WERI-Rb-1 (cell line): ENCODE measurements at places on chromosomes 2 and 18.

GRCh38 chr2:180625006-180625844 is 355.2 kb upstream of the UBE2E3 start:
- DNase-seq: no peak

GRCh38 chr2:175312137-175312536 is 130.6 kb upstream of the ATP5MC3 start:
- no peak for DNase-seq

DNA sequence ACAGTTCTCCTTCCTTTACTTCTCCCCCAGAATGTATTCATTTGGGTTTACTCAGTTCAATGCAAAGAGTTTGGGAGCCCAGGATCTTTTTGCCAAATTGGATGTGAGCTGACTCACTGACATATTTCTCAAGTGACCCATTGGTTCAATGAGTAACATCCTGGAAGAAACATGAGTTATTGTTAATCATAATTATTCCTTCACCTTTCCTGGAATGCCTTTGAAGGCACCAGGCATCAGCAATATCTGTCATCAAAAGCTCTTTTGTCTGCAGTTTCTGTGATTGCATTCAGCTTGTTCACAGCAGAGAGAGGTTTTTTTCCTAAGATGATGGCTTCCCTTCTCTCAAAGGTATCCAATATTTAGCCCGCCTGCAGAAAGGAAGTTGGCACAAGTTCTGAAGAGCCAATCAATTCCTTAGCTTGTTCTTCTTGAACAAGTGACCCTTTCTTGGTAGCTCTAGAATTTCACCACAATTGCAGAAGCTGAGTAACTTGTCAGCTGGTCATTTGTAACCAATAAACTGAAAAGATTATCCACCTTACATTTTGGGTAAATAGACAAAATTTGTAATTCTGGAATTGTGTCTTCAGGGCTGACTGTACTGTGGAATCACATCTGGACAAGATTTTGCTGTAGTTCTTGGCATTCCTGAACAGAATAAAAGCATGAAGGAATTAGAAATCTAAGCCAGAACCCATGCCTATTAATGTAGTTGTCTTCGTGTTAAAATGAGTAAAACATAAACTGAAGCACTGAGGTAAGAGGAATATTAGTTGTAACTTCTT is 72.2 kb upstream of the TMEM17 start:
- no peak for DNase-seq

GRCh38 chr2:207284556-207285472 is 119.1 kb upstream of the KLF7 start:
- no peak for DNase-seq

DNA sequence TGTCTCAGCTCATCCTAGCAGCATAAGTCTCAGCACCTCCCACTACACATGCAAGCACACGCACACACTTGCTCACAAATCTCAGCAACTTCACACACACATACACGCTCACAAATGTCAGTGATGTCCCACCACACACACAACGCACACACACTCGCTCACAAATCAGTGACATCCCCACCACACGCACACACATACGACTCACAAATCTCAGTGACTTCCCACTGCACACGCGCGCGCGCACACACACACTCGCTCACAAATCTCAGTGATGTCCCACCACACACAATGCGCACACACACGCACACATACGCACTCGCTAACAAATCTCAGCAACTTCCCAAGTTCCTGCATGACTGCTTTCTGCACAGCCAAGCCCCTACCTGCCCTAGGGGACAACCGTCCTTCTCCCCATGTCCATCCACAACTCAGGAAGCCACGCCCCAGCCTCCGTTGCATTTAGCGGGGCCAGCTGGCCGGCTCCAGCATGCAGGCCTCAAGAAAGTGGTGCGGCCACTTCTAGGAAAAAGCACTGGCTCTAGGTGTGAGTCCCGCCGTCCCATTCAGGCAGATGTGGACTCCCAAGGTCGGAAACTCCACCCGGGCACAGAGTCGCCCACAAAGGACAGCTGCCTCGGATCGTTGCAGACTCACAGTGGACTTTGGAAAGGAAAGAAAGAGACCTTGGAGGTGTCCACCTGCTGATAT is 180.1 kb upstream of the SALL3 start:
- no peak for DNase-seq

DNA sequence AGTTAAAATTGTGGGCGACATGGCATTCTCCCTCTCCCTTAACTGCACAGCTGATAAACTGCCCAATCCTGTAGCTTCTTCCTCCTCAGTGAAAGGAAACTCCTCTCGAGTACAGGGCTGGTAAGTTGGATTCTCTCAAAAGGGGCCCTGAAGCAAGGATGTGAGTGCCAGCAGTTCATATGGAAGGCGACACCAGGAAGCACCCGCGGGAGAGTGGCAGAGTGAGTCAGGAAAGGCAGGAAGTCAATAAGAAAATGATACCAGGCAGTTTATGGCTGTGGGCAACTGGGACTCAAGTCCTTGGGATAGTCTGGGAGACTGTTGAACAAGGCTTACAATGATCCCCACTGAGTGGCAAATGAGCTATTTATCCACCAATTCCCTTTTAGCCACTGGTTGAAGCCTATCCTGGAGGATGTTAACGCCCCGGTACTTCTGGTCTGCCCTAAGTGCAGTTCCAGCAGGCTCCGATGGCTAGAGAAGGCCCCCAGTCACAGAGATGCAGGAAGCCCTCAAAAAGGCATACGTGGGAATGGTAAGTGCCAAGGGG is 34.8 kb downstream of the ABHD3 start:
- no peak for DNase-seq

DNA sequence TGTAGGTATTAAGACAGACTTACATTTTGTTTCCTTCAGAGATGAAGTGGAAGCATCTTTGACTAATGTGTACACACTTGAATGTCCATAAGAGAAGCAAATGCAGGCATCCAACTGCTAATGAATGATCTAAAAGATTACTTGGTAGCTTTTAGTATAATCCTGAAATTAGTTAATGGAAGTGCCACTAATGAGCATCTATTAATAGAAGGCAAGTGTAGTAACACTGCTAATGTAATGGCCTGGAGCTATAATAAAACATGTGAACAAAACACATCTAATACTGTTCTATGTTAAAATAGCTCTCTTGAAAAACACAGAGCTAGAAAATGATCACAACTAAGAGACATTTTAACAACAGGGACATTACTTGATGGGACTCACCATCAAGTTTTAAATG is 225.3 kb downstream of the SLC8A1 start:
- DNase-seq: no peak

GRCh38 chr2:241200822-241201395 is 12.4 kb downstream of the ANO7 start:
- no peak for DNase-seq

GRCh38 chr2:53911434-53912189 is 51.8 kb upstream of the GPR75 start:
- no peak for DNase-seq

- no peak for DNase-seq
These were observed 41.1 kb downstream of the ACOXL start for GRCh38 chr2:110773401-110773921.

DNA sequence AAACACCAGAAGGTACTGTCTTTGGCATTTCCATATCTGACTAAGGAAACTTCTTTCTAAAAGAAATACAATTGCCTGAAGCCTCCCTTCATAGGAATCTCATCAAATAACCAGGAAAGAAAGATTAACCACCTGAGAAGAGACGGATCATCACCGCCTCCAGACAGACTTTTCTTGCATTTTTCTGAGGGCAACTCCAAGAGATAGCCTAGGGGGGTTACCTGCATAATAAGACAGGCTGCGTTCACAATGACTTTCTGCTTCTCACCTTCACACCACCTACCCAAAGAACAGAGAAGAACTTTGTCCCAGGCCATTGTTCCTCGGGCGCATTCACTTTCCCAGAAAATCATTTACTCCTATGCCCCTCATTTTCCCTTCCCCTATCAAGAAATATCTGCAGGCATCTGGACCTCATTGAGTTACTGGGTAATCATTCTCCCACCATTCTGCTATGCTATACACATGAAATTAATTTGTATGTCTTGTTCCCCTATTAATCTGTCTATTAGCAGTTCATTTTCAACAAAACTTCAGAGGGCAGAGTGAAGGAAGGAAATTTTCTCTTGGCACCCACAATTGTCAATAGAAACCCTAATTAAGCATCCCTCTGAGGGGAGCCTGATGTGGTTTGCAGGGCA is 8.3 kb upstream of the POMC start:
- DNase-seq: no peak

DNA sequence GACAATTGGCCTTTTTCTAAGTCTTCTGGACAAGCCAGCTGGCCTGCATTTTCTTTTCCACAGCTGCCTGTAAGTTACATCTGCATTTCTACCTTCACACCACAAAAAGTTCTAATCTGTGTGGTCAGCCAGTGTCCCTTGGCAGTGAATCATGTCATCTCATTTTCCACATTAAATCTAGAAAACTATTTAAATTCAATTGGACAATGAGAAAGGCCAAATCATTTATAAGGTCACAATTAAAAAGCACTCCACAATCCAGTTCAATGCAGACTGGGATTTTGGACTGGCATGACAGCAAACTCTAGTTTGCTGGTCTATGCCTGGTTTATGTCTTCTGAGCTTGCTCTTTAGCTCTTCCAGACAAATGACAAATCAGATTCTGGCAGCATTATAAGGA is 494.2 kb upstream of the SPHKAP start:
- DNase-seq: no peak

DNA sequence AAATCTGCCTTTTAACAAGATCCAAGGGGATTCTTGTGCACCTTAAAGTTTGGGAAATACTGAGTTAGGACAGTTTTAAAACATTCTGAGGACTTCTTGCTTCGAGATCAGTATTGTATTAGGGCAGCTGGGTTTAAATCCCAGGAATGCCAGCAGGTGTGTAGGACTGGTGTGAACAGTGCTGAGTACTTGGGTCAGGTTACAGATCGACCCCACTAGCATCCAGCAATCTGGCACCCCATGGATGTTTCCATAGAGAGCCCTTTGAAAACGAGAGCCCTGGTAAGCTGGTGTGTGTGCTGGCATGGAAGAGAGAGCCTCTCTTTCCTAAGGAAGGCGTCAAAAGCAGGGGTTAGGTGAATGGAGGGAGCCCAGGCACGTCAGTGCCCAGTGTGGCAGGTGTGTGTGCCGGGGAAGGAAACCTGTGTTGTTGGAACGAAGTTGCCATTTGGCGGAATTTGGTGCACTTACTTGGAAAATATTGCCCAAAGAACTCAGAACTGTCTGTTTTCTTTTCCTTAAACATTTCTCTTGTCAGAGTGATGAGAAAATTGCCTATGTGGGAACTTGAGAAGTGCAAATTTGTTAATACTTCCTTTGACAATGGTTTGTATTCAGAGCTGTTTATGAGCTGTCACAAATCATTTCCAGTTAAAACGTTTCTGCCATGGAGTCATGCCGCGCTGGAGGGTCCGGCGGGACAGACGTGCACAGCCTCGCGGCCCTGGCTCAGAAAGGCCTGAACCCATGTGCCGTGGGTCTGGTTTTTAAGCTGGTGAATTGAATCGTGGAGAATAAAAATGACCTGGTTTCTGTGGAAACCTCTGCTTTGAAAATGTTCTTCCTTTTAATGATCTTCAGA is 38.1 kb downstream of the LDLRAD4 start:
- DNase-seq: no peak
